ENCODE measurements at places on chromosomes 16 and 17.
A peak's percentile ranks its signal among the peaks of the same experiment; 100 is the strongest.

- no peak for DNase-seq
Measured at GRCh38 chr17:61722398-61722797, 131.4 kb upstream of the NACA2 start.

GRCh38 chr17:16477666-16478065 lies 14.3 kb downstream of the LRRC75A start:
- DNase-seq = no peak

- DNase-seq = no peak
Measured at GRCh38 chr16:24309258-24310142, 53.4 kb downstream of the CACNG3 start.

GRCh38 chr16:50252874-50253513 lies 13.4 kb upstream of the ADCY7 start:
- no peak for DNase-seq

- no peak for DNase-seq
Measured at GRCh38 chr17:20187049-20187448, 177.9 kb downstream of the SPECC1 start.

GRCh38 chr17:38603786-38604478 lies 1.8 kb downstream of the SRCIN1 start:
- DNase-seq = no peak

DNA sequence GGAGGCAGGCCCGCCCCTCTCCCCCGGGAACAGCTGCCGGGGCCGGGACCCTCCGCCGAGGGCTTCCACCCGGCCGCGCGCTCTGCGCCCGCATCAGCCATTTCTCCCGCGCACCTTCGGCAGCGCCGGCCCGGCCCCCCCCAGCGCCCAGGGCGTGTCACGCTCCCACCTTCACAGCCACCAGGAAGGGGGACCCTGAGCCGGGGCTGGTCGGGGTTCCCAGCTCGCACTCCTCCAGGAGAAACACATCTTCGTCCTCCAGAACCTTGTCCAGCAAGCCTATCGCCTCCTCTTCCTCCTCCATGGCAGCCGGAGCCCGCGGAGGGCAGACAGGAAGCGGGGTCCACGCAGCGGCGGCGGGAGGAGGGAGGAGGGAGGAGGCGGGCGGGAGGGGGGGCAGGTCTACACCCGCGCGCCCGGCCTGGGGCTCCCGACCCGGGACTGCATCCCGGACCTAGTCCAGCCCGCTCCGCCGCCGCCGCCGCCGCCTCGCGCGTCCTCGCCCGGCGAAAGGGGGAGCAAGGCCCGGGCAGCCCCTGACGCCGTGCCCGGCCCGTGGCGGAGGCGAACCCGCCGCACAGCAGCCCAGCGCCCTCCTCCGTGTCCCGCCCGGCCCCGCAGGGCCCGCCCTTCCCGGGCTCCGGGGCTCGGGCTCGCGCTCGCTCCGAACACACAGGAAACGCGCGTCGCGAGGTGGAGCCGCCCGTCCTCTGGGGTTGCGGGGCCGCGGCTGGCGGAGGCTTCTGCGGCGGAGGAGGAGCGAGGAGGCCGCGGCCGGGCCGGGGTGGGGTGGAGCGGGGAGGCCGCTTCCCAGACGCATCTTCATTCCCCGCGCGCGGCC lies 70.8 kb downstream of the ABR start:
- peak; percentile 69 for DNase-seq

DNA sequence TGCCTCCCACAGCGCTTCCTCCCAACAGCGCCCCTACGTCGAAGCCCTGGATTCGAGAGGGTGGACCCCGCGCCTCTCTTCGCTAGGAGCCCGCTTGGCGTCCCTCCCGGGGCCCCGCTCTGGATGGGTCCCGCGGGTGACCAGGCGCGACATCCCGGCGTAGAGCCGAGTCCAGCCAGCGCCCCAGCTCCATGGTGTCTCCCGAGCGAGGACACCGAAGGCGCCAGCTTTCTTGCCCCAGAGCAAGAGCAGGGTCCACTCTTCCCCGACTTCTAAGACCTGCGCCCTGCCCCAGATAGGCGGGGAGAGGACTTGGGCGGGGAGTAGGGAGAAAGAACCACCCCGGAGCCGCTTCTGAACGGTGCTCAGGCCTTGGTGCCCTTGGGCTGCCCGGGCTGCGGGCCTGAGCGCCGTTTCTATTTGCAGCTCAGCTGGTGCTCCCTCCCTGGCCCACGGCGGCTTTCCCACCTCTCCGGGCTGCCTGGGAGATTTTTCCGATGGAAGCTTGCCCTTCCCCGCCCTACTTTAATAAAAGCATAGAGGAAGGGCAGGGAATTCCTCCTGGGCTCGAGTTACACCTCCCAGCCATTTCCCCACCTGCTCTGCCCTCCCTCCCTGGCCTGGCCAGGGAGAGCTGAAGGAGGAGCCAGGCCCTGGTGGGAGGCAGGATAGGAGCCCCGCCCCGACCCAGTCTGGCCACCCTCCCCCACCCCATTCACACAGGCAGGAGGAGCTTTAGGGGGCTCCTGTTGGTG lies 1.8 kb downstream of the MMP15 start:
- peak; percentile 63 for DNase-seq

Measured in femur (tissue), 1 donor.